ENCODE measurements at places on chromosomes 12 and 14.

DNA sequence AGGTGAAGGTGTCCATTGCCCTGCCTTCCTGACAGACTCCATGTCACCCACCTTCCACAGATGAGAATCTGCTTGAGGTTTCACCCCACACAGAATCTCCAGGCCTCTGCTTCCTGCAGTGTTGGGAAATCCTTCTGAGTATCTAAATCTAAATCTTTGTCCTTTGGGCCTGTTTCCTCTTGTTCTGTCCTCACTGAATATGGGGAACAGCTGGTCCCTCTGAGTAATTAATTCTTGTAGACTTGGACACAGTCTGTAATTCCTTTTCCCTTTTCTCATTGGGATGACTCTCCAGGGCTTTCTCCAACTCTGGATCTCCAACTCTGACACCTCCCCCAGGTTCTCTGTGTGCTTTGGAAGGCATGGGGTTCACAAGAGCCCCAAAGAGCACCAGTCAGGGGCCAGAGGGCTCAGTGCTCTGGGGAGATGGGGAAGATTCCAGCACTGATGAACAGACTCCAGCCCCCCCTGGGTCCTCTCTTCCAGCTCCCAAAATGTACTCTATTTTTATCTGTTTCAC lies 2.3 kb upstream of the ACVRL1 start:
- DNase-seq = no peak

GRCh38 chr12:48814262-48815125 lies 3.8 kb upstream of the CACNB3 start:
- peak; percentile 67 for DNase-seq

DNA sequence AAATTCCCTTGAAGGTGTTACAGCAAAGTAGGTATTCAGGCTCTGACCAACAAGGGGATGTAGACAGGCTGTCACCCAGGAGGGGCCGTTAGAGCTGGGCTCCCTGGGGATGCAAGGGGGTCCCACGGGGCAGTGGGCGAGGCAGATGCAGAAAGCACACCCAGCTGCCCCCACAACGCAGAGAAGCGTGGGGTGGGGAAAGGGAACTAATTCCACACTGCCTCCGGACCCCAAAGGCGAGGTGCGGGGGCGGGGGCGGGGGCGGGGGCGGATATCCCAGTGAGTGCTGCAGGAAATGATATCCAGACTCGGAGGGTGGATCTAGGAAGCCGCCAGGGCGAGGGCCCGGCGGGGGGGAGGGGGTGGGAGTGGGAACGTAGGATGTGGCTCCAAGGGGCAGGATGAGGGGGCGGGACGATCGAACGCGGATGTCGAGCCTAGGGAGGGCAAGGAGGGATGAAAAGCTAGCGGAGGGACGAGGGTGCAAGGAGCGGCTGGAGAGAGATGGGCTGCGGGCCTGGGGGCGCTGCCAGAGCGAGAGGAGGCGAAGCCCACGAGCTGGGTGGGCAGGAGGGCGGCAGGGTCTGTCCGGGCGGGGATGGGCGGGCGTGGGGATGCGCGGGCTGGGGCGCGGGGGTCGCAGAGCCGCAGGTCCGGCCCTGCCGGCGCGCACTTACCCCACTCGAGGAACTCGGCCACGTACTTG lies 874 bp downstream of the CDC42BPB start:
- peak; percentile 25 for DNase-seq

GRCh38 chr12:90974286-90974685 lies 19.3 kb upstream of the CCER1 start:
- no peak for DNase-seq

- peak; percentile 15 for DNase-seq
Observed at GRCh38 chr12:76346798-76347420, 1.3 kb downstream of the BBS10 start.

DNA sequence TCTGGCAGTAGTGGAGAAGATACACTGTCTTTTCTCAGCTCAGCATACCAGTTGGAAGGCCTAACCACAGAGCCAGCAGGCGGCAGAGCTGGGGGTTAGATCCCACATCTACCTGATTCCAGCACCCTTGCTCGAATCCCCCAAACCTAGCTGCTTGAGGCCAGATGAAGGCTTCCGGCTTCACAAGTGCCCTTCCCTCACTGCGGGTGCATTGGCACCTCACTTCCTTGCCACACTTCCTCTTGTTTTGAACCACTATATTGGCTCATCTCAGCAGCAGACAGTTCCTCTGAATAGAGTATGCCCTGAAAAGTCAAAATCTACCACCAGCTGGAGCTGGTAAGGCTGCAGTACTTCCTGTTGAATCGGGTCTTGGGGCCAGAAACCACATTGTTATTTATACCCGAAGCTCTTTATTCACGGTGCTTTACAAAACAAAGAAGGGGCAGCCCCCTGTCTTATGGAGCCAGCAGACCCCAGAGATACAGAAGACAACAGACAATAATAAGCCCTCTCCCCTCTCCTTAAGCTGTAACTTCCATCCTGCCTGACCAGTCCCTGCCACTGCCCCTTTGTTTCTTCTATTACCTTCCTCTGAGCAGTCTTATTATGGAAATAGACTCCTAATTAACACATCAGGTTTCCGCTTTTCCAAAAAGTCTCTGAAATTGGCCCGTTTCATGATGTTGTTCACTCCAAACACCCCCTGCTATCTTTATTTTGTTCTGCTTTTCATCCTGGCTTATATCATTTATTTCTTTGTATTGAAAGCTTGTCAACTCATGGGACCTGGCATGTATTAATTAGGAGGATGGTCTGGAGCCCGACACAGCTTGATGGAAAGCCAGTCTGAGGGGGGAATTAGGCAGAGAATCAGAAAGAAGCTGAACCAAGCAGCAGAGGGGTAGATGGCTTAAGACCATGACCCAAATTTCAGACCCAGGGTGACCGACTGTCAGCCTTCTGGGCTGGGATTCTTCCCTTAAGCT lies 233.5 kb downstream of the EFCAB11 start:
- DNase-seq = no peak

DNA sequence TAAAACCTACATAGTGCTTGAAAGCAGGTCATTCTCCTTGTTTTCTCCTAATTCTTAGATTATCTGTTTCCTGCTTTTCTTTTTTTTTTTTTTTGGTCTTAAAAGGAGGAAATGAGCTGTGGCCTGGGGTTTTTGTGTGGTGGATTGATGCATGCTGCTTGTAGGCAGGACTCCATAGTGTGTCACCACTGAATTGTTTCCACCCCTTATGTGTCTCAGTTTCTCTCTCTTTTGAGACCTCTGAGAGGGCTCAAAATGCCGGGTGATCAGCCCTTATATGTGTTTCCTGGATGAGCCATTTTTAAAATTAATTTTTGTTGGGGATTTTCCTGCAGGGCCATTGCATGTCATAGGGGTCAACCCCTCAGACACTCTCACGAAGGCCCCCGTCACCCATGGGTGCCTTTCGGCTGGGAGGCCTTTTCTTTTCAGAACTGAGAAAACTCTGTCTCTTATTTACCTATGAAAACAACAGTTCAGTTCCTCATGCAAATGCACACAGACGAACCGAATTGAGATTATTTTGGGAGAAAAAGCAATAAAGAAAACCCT lies 32.0 kb upstream of the LRRK2 start:
- no peak for DNase-seq

DNA sequence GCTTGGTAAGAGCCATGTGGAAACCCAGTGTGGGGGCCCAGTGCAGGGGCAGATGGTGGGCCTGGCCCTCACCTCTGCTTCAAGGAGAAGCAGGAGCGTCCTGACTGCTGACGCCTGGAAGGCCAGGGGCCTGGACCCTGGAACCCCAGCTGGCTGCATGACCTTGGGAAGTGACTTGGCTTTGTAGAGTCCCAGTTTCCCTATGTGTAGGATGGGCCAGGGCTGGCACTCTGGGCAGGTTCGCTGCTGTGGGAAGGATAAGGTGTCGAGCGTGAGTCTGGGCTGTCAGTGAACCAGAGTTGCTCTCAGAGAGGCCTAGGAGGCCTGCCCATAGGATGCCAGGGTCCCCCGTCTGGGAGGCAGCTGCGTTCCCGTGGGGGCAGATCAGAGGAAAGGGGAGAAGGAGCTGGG lies 43.2 kb downstream of the TRAFD1 start:
- DNase-seq = no peak

GRCh38 chr12:47813511-47814196 lies 6.0 kb downstream of the HDAC7 start:
- DNase-seq = peak; percentile 42

GRCh38 chr14:33026850-33027430 lies 88.3 kb downstream of the NPAS3 start:
- DNase-seq = no peak

DNA sequence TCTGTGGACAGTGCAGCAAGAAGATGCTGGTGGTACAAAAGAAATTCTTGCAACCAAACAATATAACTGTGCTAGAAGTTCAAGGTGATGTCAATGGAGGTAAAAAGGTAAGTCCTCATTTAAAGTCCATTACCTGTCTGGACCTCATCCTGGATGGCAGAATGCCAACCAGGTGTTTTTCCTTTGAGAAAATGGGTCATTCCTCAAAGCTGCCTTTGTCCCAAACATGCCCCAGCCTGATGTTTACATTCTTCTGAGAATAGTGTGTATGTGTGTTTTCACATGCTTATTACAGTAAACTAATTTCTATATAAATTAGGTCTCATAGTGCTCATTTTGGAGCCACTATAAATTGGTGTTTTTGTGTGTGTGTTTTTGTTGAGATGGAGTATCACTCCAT lies 24.9 kb downstream of the ACTR6 start:
- no peak for DNase-seq

DNA sequence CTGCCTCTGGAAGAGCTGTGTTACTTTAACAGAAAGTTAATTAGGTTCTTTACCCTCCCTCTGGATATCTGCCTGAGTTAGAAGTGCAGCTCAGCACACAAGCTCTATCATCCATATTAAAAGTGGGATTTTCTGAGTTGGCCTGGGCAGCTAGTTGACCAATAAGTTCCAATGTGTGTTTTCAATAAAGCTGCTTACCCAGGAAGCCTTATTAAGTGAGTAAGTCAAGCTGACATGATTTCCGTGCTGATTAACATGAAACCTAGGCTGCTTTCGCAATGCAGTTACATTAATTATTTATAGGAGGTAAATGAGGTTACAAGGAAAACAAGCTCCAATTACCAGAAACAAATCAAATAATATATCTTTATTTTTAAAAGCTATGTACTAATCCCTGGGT lies 4.8 kb downstream of the NEUROD4 start:
- no peak for DNase-seq

DNA sequence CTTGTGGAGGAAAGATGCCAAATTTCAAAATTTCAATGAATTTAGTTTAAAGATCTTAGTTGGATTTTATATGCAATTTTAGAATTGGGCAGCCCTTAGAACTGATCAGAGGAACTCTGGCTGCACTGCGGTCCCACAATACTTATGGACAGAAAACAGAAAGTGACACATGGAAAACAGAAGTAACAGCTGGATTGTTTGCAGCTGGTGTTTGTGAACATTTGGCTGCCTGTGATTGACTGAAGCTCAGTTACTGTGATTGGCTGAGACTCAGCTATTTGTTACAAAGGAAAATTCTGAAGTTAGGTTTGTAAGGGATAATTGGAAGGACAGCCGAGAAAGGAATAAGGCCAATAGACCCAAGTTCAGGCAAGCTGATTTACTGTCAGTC lies 10.0 kb upstream of the KRT86 start:
- DNase-seq = no peak

GRCh38 chr12:9149372-9149771 lies 33.7 kb upstream of the A2M start:
- no peak for DNase-seq

GRCh38 chr12:6507102-6507998 lies 13.4 kb downstream of the NCAPD2 start:
- DNase-seq = no peak

DNA sequence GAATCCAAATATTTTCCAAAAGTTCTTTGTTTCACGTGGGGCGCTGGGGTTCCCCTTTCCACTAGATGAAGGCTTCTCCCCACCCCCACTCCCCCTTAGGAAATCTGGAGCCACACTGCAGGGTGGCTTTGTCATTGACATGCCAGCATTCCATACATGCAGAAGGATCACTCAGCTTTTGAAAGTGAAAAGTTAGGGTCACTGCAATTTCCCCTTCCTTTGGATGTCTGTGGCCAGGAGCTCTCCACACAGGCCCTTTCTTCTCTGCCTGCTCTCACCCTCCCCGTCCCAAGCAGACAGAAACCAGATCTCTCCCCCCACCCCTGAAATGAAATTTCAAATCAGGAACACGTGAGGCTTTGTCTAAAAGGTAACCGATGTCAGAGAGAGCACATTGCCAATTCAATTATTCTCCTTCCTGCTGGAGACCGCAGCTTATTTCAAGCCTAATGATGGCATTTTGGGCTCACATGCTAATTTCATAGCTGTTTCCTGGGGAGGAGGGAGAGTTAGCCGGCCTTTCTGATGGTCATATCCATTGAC lies 153.9 kb upstream of the RFLNA start:
- no peak for DNase-seq

- peak; percentile 44 for DNase-seq
Observed at GRCh38 chr14:77141214-77142004, at the start of gene ZDHHC22. Gene ZDHHC22 (minus strand): TSS chr14:77141791. CDS start chr14:77139738, 2,053 bp downstream.

- no peak for DNase-seq
Observed at GRCh38 chr12:21026302-21026701, 104.7 kb upstream of the SLCO1B1 start.

GRCh38 chr12:108307006-108307405 lies 32.1 kb downstream of the CMKLR1 start:
- peak; percentile 57 for DNase-seq

GRCh38 chr12:27464220-27464554 lies 17.7 kb downstream of the SMCO2 start:
- DNase-seq = no peak

GRCh38 chr12:109352184-109352583 lies 4.5 kb downstream of the MYO1H start:
- DNase-seq = no peak

GRCh38 chr12:6612247-6612646 lies 5.1 kb upstream of the CHD4 start:
- no peak for DNase-seq

- no peak for DNase-seq
Observed at GRCh38 chr12:560691-561390, 101.1 kb downstream of the B4GALNT3 start.

GRCh38 chr14:87996291-87996592 lies 3.3 kb upstream of the GALC start:
- no peak for DNase-seq

GRCh38 chr14:60508363-60508706 lies 611 bp upstream of the SIX6 start:
- DNase-seq = no peak

- DNase-seq = peak; percentile 36
Observed at GRCh38 chr14:54108481-54109471, 152.2 kb upstream of the BMP4 start.

GRCh38 chr12:57233357-57234232 lies 4.1 kb downstream of the SHMT2 start:
- no peak for DNase-seq

GRCh38 chr12:11016937-11017336 lies 5.5 kb downstream of the TAS2R19 start:
- DNase-seq = no peak

- DNase-seq = no peak
Observed at GRCh38 chr12:6603095-6603567, 4.0 kb downstream of the CHD4 start.

DNA sequence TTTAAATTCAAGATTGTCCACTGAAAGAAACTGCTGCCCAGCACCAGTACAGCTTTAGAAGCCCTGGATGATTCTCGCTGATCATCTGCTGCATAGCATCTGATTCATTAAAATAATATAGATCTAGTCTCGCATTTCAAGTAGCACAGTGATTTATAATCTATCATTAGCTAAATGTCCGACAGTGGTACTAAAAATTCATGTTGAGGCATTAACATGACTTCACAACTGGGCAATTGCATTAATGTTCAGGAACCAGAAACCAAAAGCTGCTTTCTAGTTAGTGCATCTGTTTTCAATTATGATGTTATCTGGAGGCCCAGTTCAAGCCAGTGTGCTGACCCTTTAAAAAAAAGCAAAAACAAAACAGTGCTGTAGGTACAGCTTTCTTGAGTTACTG lies 1987.2 kb upstream of the SEL1L start:
- DNase-seq = no peak

All from SW 1271 (cell line).